Mesendoderm (in vitro differentiated cells): ENCODE measurements at places on chromosomes 4 and X.

DNA sequence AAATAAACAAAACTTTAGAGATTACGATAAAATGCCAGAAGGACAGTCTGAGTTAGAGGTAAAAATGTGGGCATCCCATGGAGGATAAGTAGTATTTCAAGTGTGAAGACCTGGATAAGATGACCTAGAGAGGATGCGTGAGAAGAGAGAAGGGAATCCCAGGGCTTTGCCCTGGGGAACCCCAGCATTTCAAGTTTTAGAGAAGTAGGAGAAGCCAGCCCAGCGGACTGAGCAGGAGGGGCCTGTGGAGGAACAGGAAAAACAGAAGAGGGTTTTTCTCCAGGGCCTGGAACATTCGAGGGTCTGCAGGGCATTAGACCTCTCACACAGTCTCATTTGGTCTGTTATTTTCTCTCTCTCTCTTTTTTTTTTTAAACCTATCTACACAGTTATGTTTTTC, 2.9 kb upstream of the CFP start:
- peaks cover 2% of the 10 kb centered on the region for H3K36me3 ChIP-seq
- no peak overlapping the region for H3K27ac ChIP-seq
- no peaks in the 10 kb centered on the region for H3K27me3 ChIP-seq
- H3K4me3 ChIP-seq: no peak overlapping the region
- DNase-seq: no peak
- H3K4me1 ChIP-seq: no peaks in the 10 kb centered on the region

GRCh38 chr4:5906191-5906590, 13.3 kb upstream of the CRMP1 start:
- no peaks in the 10 kb centered on the region for H3K27me3 ChIP-seq
- no peak overlapping the region for H3K27ac ChIP-seq
- H3K4me1 ChIP-seq: peaks cover 2% of the 10 kb centered on the region
- no peak overlapping the region for H3K4me3 ChIP-seq
- no peaks in the 10 kb centered on the region for H3K36me3 ChIP-seq
- no peak for DNase-seq

DNA sequence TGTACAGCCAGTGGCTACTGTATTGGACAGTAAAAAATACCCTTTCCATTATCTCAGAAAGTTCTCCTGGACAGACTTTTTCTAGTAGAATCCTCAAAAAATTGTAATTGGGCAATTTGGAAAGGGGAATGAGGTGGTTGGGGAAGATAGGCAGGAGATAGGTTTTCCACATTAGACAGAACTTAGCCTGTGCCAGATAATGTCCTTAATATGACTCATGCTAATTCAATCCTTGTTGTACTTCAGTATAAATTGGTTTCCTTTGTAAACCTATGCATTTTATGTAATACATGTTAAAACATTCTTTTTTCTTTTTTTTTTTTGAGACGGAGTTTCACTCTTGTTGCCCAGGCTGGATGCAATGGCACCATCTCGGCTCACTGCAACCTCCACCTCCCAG, 8.9 kb downstream of the EIF4E start:
- no peak for DNase-seq
- H3K4me3 ChIP-seq: no peak overlapping the region
- no peaks in the 10 kb centered on the region for H3K36me3 ChIP-seq
- H3K27me3 ChIP-seq: no peaks in the 10 kb centered on the region
- no peak overlapping the region for H3K27ac ChIP-seq

DNA sequence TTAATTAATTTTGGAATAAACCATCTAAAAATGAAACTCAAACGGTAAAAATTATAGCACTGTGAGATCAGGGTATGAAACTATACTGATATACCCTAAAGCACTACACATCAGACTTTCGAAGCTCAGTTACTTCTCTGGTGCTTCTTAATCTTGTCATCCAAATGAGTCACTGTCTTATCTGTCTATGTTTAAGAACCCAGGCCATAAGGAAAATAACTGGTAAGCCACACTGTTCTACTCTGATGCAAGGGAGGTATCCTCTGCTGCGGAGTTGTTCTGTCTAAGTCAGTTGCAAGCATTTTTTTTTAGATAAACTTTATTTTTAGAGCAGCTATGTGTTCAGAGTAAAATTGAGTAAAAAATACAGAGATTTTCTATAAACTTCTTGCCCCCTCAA, 830.8 kb upstream of the POU3F4 start:
- no peak for DNase-seq
- no peaks in the 10 kb centered on the region for H3K36me3 ChIP-seq
- H3K27ac ChIP-seq: no peak overlapping the region
- H3K4me1 ChIP-seq: no peaks in the 10 kb centered on the region
- H3K4me3 ChIP-seq: no peak overlapping the region

- no peaks in the 10 kb centered on the region for H3K36me3 ChIP-seq
- no peaks in the 10 kb centered on the region for H3K27me3 ChIP-seq
- no peak overlapping the region for H3K4me3 ChIP-seq
- no peaks in the 10 kb centered on the region for H3K4me1 ChIP-seq
- H3K27ac ChIP-seq: no peak overlapping the region
Measured at GRCh38 chr4:29276150-29276549, 1444.0 kb upstream of the PCDH7 start.

DNA sequence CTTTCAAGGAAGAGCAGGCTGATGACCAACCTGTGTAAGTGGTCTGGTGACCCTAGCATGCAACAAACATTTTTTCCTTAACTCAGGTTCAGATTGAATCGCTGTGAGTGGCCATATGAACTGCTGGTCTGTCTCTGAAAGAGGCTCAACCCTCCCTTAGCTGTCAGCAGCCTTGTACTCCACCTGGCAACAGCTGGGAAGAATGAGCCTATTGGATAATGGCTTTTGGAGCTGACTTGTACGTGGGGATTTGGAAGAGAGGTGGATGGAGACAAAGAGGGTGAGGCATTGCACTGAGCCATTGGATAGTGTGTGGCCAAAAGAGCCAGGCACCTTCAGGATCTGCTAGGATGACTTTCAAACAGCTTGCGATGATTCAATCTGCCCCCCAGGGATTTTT, 35.7 kb upstream of the BMP15 start:
- no peak for DNase-seq
- no peak overlapping the region for H3K4me3 ChIP-seq
- no peaks in the 10 kb centered on the region for H3K27me3 ChIP-seq
- no peaks in the 10 kb centered on the region for H3K4me1 ChIP-seq

DNA sequence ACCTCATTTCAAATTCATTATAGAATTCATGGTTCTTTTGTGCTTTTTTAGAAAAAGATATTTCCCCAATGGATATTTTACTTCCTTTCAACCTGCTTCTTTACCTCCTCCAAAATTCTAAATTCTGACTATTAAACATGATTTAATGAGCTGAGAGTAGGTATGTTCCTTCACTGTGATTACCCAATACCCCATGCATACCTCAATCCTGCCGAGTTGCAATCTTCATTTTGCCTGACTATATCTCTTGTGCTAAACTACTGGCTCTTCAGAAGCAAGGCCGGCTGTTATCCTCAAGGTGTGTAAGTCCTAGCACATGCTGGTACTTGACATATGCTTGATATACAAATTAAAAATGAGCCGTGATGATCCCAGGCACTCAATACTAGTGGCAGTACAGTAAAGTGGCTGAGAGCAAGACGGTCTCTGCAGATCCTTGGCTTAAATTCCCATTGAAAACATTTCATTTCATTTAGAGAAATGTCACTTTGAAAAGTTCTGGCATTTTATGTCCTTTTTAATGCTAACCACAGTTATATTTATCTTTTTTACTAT, 320.4 kb downstream of the KCNIP4 start:
- DNase-seq: no peak
- H3K36me3 ChIP-seq: no peaks in the 10 kb centered on the region
- H3K27ac ChIP-seq: no peak overlapping the region

DNA sequence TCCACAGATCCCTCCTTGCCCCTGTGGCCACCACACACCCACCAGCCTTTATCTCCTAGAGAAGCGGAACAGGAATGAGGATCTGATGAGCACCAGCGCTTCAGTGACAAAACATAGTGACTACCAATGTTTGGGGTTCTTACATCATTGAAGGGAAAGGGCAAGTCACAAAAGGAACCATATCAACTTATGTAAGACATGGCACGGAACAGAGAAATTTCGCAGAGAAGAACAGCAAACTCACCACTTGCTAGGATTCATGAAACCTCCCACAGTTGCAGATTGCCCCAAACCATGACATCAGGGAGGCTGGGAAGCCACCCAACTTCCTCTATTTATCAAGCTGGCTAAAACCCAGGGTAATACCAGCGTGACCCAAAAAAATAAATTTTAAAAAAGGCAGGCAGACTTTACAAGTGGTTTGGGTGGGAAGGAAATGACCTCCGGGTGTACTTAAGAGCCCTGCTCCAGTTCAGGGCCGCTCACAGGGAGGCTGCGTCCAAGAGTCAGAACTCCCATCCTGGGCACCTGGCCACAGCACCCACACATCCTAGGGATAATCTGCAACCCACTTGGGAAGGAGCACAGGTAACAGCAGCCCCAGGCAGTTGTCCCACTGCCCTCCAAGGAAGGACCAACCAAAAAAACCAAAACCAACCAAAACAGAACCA, 36.0 kb downstream of the ADGRG2 start:
- H3K27me3 ChIP-seq: no peaks in the 10 kb centered on the region
- H3K36me3 ChIP-seq: no peaks in the 10 kb centered on the region
- H3K27ac ChIP-seq: no peak overlapping the region
- no peak overlapping the region for H3K4me3 ChIP-seq
- DNase-seq: no peak
- no peaks in the 10 kb centered on the region for H3K4me1 ChIP-seq

- no peak overlapping the region for H3K4me3 ChIP-seq
- no peaks in the 10 kb centered on the region for H3K36me3 ChIP-seq
- no peaks in the 10 kb centered on the region for H3K4me1 ChIP-seq
- peak; percentile 41 for DNase-seq
Measured at GRCh38 chr4:38275331-38276100, 315.3 kb downstream of the PTTG2 start.

GRCh38 chr4:2789351-2789750, 3.5 kb upstream of the SH3BP2 start:
- no peak for DNase-seq
- no peak overlapping the region for H3K4me3 ChIP-seq
- no peaks in the 10 kb centered on the region for H3K27me3 ChIP-seq
- H3K27ac ChIP-seq: no peak overlapping the region
- H3K36me3 ChIP-seq: no peaks in the 10 kb centered on the region
- no peaks in the 10 kb centered on the region for H3K4me1 ChIP-seq

DNA sequence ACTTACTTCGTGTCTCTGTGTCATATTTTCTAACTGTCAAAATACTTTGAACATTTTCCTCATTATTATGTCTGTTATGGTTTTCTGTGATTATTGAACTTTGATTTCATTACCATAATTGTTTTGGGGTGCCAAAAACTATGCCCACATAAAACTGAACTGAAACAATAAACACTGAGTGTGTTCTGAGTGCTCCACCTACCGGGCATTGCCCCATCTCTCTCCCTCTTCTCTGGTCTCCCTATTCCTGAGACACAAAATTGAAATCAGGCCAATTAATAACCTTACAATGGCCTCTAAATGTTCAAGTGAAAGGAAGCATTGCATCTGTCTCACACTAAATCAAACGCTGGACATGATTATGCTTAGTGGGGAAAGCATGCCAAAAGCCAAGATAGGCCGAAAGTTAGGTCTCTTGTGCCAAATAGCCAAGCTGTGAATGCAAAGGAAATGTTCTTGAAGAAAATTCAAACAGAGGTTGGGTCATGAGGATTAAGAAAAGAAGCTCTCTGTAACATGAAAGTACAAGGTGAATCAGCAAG, 972.3 kb downstream of the PCDH7 start:
- H3K27me3 ChIP-seq: no peaks in the 10 kb centered on the region
- no peaks in the 10 kb centered on the region for H3K36me3 ChIP-seq
- H3K4me1 ChIP-seq: no peaks in the 10 kb centered on the region
- DNase-seq: no peak
- no peak overlapping the region for H3K4me3 ChIP-seq

DNA sequence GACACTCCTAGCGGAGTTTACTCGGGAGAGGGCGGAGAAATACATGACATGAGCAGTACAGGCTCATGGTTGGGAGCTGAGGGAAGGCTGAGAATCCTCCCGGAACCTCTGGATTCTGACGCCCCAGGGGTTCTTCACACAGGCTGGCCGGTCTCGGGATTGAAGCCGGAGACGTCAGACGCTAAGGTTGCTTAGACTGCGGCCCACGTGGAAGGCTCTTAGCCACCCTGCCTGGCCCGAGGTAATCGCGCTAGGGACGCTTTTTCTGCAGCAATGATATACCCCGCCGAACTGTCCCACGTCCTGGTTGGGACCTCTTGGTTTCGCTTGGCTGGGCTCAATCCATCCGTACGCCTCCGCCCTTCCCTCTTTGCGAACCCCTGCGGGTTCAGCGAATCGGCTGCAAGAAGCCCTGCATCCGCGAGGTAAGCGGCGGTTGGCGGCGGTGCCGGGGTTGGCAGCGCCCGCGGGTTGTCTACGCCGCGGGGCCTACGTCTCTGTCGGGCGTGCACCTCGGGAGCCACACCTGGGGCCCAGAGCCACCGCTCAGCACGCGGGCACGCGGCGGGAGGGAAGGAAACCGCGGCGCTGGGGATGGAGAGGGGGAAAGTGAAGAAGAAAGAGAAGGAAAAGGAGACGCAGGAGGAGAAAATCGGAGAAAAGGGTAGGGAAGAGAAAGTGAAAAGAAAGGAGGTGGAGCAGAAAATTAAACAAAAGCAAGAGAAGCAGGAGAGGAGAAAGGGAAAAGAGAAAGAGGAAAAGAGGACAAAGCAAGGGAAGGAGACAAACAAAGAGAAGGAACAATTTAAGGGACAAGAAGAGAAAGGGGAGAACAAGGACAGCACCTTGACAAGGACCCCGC, at the start of gene ARL9:
ARL9 (plus strand) TSS at position 523 of the 862 bp plus-strand sequence; CDS start at position 595, 72 bp downstream.
- peak within 1 kb of the TSS; percentile 28 for H3K4me3 ChIP-seq
- DNase-seq: peak; percentile 90
- H3K4me1 ChIP-seq: no peaks in the 10 kb centered on the region
- H3K36me3 ChIP-seq: peaks cover 2% of the 10 kb centered on the region
- peaks cover 2% of the 10 kb centered on the region for H3K27me3 ChIP-seq

DNA sequence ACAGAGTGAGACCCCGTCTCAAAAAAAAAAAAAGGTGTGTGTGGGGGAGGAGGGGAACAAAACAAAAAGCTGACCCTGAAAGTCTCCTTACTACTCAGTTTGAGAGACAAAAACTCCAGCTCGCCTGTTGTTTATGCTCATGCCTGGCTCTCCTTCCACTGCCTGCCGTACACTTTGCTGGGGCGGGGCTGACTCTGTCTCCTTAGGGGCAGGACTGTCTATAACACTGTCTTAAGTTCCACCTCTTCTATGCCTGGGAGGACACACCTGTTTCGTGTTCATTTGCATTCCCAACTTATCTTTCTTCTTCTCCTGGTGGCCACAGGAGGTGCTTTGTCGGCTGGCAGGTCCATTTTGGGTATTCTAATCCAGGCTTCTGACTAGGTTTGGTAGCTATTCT, 81.4 kb downstream of the MTNR1A start:
- H3K36me3 ChIP-seq: no peaks in the 10 kb centered on the region
- no peaks in the 10 kb centered on the region for H3K27me3 ChIP-seq
- no peaks in the 10 kb centered on the region for H3K4me1 ChIP-seq
- DNase-seq: no peak
- H3K4me3 ChIP-seq: no peak overlapping the region

GRCh38 chr4:121139533-121140222, 24.4 kb downstream of the TNIP3 start:
- H3K27me3 ChIP-seq: no peaks in the 10 kb centered on the region
- no peak overlapping the region for H3K27ac ChIP-seq
- DNase-seq: no peak
- H3K4me3 ChIP-seq: no peak overlapping the region
- H3K4me1 ChIP-seq: no peaks in the 10 kb centered on the region
- H3K36me3 ChIP-seq: no peaks in the 10 kb centered on the region
